ENCODE measurements at places on chromosomes 11 and 22.

GRCh38 chr11:36478700-36479329 lies 31.3 kb downstream of the TRAF6 start:
- no peak for DNase-seq

DNA sequence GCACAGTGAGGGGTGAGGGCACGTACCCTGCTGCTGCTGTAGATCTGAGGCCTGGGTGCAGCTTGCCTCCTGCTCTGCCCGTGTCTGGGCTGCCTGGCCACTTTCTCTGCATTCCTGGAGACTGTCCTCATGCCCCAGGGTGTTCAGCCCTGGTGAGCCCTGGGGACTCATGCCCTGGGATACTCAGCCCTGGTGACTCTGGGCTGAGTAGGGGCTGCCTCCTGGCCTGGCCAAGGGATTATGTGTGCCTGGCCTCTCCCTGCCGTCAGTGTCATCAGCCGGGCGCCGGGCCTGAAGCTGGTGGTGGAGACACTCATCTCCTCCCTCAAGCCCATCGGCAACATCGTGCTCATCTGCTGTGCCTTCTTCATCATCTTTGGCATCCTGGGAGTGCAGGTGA lies 94.7 kb downstream of the CACNA1I start:
- no peak for DNase-seq

- no peak for DNase-seq
Observed at GRCh38 chr11:116698080-116698479, 74.7 kb downstream of the BUD13 start.

- no peak for DNase-seq
Observed at GRCh38 chr11:75356613-75357012, 5.2 kb upstream of the ARRB1 start.

- DNase-seq: peak; percentile 83
Observed at GRCh38 chr11:10294290-10294953, 403 bp upstream of the SBF2 start.

GRCh38 chr11:45252134-45252856 lies 33.8 kb downstream of the SYT13 start:
- no peak for DNase-seq

DNA sequence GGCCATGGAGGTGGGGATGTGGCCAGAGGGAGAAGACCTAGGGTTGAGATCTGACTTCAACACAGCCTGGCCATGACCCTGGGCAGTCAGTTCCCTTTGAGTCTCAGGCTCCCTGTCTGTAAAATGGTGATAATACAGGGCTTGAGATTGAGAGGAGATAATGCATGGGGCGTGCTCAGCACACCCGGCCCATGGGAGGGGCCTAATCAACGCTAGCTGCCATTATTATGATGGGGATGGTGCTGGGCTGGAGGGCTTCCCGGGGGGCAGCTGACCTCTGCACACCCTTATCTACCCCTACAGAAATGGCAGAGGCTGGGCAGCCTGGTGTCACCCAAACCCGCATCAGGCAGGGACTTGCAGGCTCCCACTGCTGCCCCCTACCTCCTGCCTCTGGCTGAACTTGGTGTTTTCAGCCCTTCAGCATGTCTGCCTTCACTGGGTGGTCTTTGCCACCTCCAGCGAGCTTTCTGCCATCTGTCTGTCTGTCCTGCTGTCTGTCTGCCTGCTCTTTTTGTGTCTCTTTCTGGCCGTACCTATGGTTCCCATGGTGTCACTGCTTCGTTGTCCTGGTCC lies 84.5 kb downstream of the CACNA1I start:
- no peak for DNase-seq

GRCh38 chr11:17188675-17189074 lies 19.1 kb downstream of the PIK3C2A start:
- DNase-seq: no peak

DNA sequence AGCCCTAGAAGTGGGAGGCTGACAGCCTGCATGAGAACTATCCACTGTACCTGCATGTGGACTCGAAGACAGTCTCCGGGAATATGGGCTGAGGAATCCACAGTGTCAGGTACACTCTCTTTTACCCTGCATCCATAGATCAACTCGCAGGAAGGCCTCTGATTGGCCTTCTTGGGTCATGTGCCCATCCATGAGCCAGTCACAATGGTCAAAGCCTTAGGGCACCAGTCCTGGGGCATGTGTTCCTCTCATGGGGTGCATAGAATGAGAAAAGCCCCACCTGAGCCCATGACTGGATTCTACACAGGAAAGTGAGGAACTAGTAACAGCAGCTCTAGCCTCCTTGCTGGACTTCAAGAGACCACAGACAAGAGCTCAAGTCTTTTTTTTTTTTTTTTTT lies 10.6 kb downstream of the ART1 start:
- DNase-seq: peak; percentile 24

DNA sequence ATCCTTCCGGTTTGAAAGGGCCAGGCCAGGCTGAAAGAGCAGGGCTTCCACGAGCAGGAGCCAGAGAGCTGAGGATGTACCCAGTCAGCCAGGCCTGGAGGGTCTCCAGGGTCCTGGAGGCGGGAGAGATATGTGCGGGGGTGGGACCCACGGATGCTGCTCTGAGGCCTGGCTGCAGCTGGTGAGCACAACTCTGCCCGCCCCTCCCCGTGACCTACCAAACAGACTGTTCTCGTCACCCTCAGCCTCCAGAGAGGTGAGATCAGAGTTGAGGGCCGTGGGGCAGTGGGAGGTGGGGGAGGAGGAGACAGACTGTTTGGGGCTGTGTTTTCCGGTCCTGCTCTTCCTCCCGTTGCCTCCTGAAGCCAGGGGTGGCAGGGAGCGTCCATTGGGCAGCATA lies 42.2 kb downstream of the TRIOBP start:
- peak; percentile 90 for DNase-seq

GRCh38 chr11:37560991-37561390 lies 963.0 kb upstream of the RAG2 start:
- no peak for DNase-seq

DNA sequence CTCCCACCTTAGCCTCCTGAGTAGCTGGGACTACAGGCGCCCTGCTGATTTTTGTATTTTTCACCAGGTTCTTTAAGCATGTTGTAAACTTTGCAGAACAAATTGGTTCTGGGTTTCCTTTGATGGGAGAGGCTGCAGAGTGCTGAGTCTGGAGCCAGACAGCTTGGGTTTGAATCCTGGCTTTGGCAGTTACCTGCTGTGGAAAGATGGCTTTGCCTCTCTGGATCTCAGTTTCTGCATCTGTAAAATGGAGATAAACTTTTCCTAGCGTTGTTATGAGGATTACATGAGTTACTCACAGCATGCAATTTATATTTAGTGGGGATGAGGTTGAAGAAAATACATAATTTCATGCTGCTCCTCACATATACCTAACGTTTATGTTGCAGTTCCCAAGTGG lies 19.1 kb downstream of the ZNRF3 start:
- DNase-seq: peak; percentile 17

GRCh38 chr11:70756341-70756740 lies 358.0 kb downstream of the CTTN start:
- no peak for DNase-seq

GRCh38 chr11:14384338-14384737 lies 25.4 kb upstream of the RRAS2 start:
- no peak for DNase-seq

- DNase-seq: peak; percentile 65
Observed at GRCh38 chr11:69920345-69921127, 101.3 kb upstream of the FGF3 start.

DNA sequence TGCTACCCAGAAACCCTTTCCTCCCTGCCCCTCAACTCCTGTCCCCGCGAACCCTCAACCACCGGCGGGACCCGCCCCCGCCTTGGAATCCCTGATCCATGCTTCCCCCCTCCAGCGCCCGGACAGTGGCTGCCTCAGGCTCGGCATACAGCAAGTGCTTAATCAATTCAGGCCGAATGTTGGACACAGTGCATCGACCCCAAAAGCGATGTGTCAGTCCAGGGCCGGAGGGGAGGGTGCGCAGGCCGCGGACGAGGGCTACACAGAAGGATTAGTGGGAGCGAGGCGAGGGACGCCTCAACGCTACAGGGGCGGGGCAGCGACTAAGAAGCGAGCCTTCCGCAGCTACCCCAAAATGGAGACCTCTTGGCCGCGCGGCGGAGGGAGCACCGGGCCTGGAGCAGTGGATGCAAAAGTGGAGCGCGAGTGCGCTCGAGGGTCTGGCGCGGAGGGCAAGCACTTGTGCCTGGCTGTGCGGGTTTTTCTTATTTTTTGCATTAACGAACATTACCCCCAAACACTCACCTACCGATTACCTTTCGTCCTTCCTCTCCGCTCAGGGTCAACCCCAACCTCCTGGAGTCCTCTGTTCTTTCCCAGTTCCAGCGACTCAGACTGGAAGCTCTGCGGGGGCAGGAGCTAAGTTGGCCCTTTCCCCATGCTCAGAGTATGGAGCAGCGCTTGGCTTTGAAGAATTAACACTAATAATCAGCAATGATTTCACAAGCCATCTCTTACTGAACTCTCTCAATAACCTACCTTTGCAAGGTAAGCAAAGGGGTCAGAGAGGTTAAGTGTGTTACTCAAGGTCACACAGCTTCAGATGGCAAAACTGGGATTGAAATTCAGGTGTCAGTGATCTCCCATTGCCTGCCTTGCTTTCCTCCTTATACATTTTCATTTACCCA lies 30.0 kb upstream of the WNT11 start:
- peak; percentile 88 for DNase-seq

GRCh38 chr22:36419912-36420882 lies 32.4 kb upstream of the MYH9 start:
- no peak for DNase-seq

- no peak for DNase-seq
Observed at GRCh38 chr11:17526326-17526725, 17.9 kb downstream of the USH1C start.

GRCh38 chr11:2306452-2306823 lies 4.6 kb downstream of the TSPAN32 start:
- peak; percentile 91 for DNase-seq

DNA sequence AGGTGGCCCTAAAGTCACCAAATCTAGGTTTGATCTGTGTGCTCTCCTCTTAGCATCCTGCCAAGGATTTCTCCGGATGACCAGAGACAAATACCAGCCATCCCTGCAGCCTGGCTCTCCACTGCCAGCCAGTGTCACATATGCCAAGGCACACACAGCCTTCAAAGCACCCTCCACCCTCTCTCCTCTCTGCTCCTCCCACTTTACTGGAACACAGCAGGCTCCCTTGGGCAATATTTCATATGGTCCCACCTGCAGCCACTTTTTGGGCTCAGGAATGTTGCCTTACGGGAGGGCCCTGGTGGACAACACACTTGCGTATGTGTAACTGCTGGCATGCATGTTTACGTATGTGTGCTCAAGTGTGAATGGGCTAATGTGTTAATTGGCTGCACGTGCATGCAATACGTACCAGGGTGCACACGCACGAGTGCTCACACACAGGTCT lies 183.9 kb downstream of the CEP164 start:
- DNase-seq: no peak

- no peak for DNase-seq
Observed at GRCh38 chr11:89421718-89422117, 69.5 kb downstream of the NOX4 start.

All from posterior vena cava (tissue), 2 donors.